ENCODE measurements at places on chromosomes 5 and 9. TPM values are rescaled to one million over a fixed set of nuclear protein-coding genes. Genes with fewer than 3 reads are reported as not detected.

OSMR gene
- total RNA-seq, result 20.1 TPM

ZDHHC21 gene
- total RNA-seq, result 5.1 TPM

MSX2 gene
- total RNA-seq, result 3.7 TPM

TAF11L5 gene
- total RNA-seq, result not detected

TMED9 gene
- total RNA-seq, result 102 TPM

SLC6A18 gene
- total RNA-seq, result not detected

FEM1C gene
- 11.0 TPM for total RNA-seq

CTNND2 gene
- total RNA-seq, result 0.12 TPM

LCN1 gene
- total RNA-seq, result not detected

HMCN2 gene
- not detected for total RNA-seq

PTGS1 gene
- 6.0 TPM for total RNA-seq

LHX3 gene
- not detected for total RNA-seq

TNFSF8 gene
- not detected for total RNA-seq

SAPCD2 gene
- total RNA-seq, result 51.3 TPM

EDIL3 gene
- 80.1 TPM for total RNA-seq

FAT2 gene
- under 0.01 TPM for total RNA-seq

WHRN gene
- total RNA-seq, result 5.2 TPM

FGF1 gene
- total RNA-seq, result 4.7 TPM

DNM1 gene
- 16.7 TPM for total RNA-seq

CMYA5 gene
- total RNA-seq, result 2.8 TPM

PPP2R2B gene
- 3.9 TPM for total RNA-seq

CLIC3 gene
- total RNA-seq, result 2.4 TPM

SLC45A2 gene
- total RNA-seq, result not detected

TMEM252 gene
- total RNA-seq, result not detected

RASGRF2 gene
- total RNA-seq, result 2.6 TPM

BTNL9 gene
- 0.22 TPM for total RNA-seq

ANKRD20A1 gene
- 0.17 TPM for total RNA-seq

NXNL2 gene
- 3.1 TPM for total RNA-seq

GOLPH3 gene
- total RNA-seq, result 65.0 TPM

SEMA5A gene
- total RNA-seq, result 1.6 TPM

SLC34A3 gene
- 0.07 TPM for total RNA-seq

GNE gene
- 23.4 TPM for total RNA-seq

TMEM215 gene
- total RNA-seq, result not detected

NSUN2 gene
- 70.5 TPM for total RNA-seq

CENPK gene
- total RNA-seq, result 23.6 TPM

AGTPBP1 gene
- 21.0 TPM for total RNA-seq

RAI14 gene
- 139 TPM for total RNA-seq

FCN2 gene
- not detected for total RNA-seq

CXXC5 gene
- total RNA-seq, result 56.4 TPM

C9orf43 gene
- 0.22 TPM for total RNA-seq

ZNF608 gene
- 37.5 TPM for total RNA-seq

RGS7BP gene
- not detected for total RNA-seq

POU5F2 gene
- total RNA-seq, result 0.07 TPM

SPAG8 gene
- total RNA-seq, result 0.12 TPM

LCN12 gene
- 1.2 TPM for total RNA-seq

ARL14EPL gene
- total RNA-seq, result not detected

ELAVL2 gene
- 1.2 TPM for total RNA-seq

BTNL3 gene
- total RNA-seq, result not detected

FCHSD1 gene
- total RNA-seq, result 43.1 TPM

ADAMTS13 gene
- total RNA-seq, result 0.75 TPM

GRM6 gene
- not detected for total RNA-seq

Measured in epithelial cell of proximal tubule (primary cell).